Memory B cell (primary cell): ENCODE measurements at places on chromosomes 5 and 9.

GRCh38 chr5:57804007-57804444 is 321.4 kb upstream of the ACTBL2 start:
- DNase-seq, result no peak
- H3K4me3 ChIP-seq, result no peak overlapping the region
- no peaks in the 10 kb centered on the region for H3K36me3 ChIP-seq
- H3K4me1 ChIP-seq, result no peaks in the 10 kb centered on the region
- H3K27ac ChIP-seq, result no peak overlapping the region

DNA sequence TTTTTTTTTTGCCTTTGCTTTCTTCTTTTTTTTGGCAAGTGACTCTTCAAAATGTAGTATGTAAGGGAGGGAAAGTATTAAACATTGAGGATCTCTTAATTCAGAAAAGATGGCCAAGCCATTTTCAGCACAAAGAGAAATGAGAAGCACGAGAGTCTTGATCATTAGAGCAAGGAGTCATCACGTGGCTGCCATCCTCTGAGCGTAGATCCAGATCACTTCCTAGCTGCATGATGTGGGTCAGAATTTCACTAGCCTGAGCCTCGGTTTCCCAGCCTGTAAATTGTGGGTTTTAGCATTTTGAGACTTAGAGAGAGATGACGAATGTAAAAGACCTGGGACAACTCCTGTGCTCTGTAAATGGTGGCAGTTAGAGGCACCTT is 312.9 kb downstream of the ARHGEF28 start:
- H3K27me3 ChIP-seq, result peaks cover 4% of the 10 kb centered on the region
- H3K36me3 ChIP-seq, result no peaks in the 10 kb centered on the region
- H3K4me3 ChIP-seq, result no peak overlapping the region
- no peak overlapping the region for H3K27ac ChIP-seq

DNA sequence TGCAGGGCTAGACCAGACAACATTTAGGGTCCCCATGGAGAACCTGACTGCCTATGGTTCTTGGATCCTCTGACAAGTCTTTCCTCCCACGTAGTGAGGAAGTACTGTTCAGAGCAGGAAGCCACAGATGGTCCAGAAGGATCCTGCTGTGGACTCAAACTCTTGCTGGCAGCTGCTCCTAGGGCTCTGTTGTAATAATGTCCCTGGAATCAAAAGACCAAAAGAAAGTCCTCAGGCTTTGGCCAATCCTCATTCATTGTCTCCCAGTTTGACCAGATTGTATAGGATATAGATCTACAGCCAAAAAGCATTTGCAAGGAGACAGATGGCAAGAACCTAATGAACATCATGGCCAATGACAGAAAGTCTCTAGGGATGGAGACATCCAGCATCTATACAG is 53.9 kb downstream of the SEMA6A start:
- H3K4me3 ChIP-seq, result no peak overlapping the region
- no peak overlapping the region for H3K27ac ChIP-seq
- H3K36me3 ChIP-seq, result peaks cover 13% of the 10 kb centered on the region
- no peaks in the 10 kb centered on the region for H3K27me3 ChIP-seq

- peaks cover 1% of the 10 kb centered on the region for H3K36me3 ChIP-seq
- DNase-seq, result no peak
- H3K4me1 ChIP-seq, result peaks cover under 1% of the 10 kb centered on the region
- H3K4me3 ChIP-seq, result no peak overlapping the region
Measured at GRCh38 chr9:8096091-8096490, 296.5 kb upstream of the DMAC1 start.
